ENCODE measurements at places on chromosomes 16 and 17.

GRCh38 chr17:45386178-45386577 lies 46.5 kb downstream of the ARHGAP27 start:
- H3K36me3 ChIP-seq: no peaks in the 10 kb centered on the region
- no peaks in the 10 kb centered on the region for H3K27me3 ChIP-seq
- no peak for DNase-seq
- no peaks in the 10 kb centered on the region for H3K4me1 ChIP-seq

DNA sequence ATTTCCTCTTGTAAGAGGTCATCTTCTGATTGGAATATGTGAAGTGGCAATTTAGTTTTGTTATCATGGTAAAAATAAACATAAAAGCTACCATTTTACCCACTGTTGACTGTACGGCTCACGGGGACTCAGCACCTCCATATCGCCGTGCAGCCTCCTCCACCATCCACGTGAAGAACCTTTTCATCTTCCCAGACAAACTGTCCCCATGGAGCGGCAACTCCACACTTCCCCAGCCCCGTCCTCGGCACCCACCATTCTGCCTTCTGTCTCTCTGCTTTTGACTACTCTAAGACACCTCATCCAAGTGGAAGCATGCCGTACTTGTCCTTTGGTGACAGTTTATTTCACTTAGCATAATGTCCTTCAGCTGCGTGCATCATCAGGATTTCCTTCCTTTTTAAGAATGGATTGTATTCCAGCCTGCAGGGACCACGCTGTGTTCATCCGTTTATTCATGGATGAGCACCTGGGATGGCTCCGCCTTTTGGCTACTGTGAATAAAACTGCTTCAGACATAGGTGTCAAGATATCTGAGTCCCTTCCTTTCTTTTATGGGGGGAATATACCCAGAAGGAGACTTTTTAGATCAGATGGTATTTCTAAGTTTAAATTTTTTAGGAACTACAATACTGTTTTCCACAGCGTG lies 14.3 kb downstream of the FBXO31 start:
- no peak overlapping the region for H3K27ac ChIP-seq
- peaks cover 5% of the 10 kb centered on the region for H3K36me3 ChIP-seq
- no peak for DNase-seq
- H3K4me1 ChIP-seq: no peaks in the 10 kb centered on the region
- no peak overlapping the region for H3K4me3 ChIP-seq
- no peaks in the 10 kb centered on the region for H3K27me3 ChIP-seq

DNA sequence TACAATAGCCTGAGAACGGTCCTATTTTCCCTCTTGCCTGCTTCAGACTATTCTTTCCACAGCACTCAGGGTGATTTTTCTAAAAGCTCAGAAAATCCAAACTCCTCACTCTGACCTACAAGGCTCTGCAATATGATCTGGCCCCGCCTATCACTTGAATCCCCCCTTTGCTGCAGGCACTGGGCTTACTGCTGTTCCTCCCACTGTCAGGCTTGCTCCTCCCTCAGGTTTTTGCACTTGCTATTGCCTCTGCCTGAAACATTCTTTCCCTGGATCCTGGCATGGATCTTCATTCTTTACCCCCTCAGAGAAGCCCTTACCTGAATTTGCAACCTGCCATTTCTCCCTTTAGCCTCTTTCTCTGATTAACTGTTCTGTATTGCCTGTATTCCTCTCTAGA lies 52.3 kb downstream of the RPGRIP1L start:
- H3K36me3 ChIP-seq: no peaks in the 10 kb centered on the region
- no peaks in the 10 kb centered on the region for H3K27me3 ChIP-seq
- no peaks in the 10 kb centered on the region for H3K4me1 ChIP-seq
- no peak overlapping the region for H3K4me3 ChIP-seq

GRCh38 chr17:77719806-77720205 lies 238.7 kb upstream of the TNRC6C start:
- H3K36me3 ChIP-seq: no peaks in the 10 kb centered on the region
- H3K27ac ChIP-seq: no peak overlapping the region
- H3K4me1 ChIP-seq: no peaks in the 10 kb centered on the region
- H3K27me3 ChIP-seq: no peaks in the 10 kb centered on the region
- DNase-seq: no peak
- H3K4me3 ChIP-seq: no peak overlapping the region
